ENCODE measurements at places on chromosomes 11 and 22.

DNA sequence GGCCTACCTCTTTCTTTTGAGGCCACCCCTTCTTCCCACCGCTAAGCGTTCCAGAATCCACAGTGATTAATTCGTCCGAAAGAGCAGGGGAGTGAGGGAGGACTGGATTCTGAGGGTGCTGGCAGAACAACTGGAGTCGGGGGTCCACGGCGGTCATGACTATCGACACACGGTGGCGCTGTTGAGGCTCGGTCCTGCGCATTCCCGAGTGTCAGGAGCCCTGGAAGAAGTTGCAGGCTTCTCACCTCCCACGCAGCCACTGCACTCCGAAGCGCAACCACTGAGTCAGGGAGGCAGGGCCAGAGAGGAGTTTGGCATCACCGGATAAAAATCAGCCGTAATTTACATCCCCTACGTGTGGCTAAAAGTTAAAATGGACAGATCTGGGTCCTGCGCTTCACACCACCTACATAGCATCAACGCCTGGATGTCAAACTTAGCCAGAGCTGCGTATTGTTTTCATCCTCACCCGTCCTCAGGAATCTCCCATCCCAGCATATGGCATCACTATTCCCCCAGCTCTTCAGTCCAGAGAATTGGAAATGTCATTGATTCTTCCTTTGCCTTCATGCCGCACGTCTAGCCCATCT lies 10.7 kb upstream of the CTSF start:
- peak; percentile 48 for DNase-seq

DNA sequence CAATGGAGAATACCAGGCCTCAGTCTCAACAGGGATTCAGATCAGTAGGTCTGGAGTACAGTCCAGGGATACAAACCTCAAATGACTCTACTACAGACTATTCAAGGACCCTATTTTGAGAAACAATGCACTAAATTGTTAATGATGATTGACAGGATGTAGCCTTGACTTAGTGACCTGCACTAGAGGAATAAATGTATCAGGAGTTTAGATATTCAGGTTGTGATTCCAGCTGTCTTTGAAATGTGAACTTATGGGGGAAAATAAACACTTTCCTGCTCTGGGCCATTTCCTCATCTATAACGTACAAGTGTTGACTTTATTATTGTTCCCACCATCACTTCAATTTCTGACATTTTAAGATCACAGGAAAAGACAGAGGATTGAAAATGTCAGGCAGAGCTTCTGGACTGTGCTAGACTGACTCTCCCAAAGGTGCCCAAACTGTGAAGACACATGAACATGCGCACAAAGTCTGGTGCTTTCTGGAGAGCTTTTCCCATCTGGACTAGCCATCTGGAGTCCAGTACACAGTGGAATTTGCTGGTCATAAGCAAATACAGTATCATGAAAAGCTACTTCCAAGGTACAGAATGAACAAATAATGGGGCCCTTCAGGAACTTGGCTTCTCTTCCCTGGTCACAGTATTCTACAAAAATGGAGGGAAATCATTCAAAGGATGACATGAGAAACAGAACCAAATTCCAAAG lies 110.4 kb downstream of the USP35 start:
- no peak for DNase-seq

GRCh38 chr11:65066805-65067291 lies 8.5 kb upstream of the NAALADL1 start:
- no peak for DNase-seq

GRCh38 chr11:16160146-16160545 lies 196.2 kb downstream of the SOX6 start:
- no peak for DNase-seq

- DNase-seq, result peak; percentile 61
Measured at GRCh38 chr22:49961005-49961600, 531 bp downstream of the PIM3 start.

- DNase-seq, result no peak
Measured at GRCh38 chr22:37188901-37189466, 937 bp upstream of the C1QTNF6 start.

GRCh38 chr11:110897035-110897434 lies 184.8 kb upstream of the ARHGAP20 start:
- peak; percentile 85 for DNase-seq

DNA sequence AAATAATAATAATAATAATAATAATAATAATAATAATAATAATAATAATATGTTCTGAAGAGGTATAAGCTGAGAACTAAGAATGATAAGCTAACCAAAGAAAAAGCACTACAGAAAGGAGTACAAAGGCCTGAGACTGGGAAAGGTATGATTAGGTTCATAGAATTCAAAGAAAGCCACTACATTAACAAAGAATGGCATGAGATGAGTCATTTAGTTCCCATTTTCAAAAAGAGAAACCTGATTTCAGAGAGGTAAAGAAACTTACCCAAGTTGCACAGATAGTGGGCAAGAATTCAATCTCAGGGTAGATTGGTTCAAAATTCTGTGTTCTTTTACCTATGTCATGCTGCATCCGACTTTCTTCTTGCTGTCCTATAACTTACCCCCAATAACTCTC lies 350.9 kb downstream of the TTC28 start:
- DNase-seq, result no peak

DNA sequence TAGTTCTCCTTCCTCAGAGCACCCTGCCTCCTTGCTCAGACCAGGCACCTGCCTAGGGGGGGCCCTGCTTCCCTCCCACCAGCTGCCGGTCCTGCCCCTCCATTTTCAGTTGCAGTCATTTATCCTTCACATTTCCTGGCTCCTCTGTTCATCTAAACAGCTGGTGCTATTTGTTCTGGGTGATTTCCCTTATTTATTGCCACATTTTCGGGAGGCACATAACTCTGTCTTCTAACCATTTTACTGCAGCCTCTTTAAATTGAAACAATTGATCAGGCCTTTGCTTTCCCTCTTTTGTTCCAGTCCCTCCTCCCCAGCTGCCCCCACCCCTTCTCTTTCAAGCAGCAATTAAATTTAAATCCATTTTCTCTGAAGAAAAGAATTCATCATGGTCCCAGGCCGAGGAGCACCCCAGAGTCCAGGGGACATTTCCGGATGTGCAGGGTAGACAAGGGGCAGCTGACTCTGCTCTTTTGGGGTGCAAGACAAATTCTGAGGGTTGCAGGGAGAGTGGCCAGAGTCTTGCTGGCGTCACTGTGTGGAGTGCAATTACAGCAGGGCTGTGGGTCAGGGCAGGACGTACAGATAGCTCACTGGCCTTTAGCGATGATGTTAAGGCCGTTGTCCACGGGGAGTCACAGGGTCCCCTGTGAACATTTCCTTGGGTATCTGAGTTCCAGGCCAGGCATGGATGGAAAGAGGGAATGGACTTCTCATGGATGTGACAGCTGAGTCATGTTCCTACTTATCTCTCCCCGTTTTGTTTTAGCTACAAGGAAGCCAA lies 476.4 kb downstream of the TBC1D22A start:
- no peak for DNase-seq

DNA sequence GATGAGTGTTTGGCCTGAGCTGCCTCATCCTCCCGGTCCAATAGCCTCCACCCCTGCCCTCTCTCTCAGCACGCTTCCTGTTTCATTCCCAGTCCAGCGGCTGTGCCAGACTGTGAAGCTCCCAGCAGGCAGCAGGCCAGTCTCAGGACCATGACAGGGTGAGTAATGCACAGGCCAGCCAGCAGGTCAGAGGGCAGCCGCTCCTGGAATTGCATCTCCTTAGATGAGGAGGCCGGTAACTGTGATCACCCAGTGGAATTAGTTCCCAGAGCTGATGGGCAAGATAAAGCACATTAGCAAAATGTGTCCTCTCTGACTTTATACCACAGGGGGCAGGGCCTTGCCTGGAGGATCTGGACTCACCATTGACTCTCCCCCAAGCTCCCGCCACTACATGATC lies 251.2 kb downstream of the ETS1 start:
- DNase-seq, result peak; percentile 94

- DNase-seq, result no peak
Measured at GRCh38 chr11:2158296-2158737, 2.7 kb downstream of the INS start.

All from HCEC 1CT (cell line).